Stimulated activated CD4-positive, alpha-beta T cell treated with anti-CD3 and anti-CD28 coated beads, Interleukin-12 subunit alpha, Interleukin-12 subunit beta, amount 100 ng/mL, for 48 hours (primary cell): ENCODE measurements at places on chromosomes 5 and 9.
A peak's percentile ranks its signal among the peaks of the same experiment; 100 is the strongest.

DNA sequence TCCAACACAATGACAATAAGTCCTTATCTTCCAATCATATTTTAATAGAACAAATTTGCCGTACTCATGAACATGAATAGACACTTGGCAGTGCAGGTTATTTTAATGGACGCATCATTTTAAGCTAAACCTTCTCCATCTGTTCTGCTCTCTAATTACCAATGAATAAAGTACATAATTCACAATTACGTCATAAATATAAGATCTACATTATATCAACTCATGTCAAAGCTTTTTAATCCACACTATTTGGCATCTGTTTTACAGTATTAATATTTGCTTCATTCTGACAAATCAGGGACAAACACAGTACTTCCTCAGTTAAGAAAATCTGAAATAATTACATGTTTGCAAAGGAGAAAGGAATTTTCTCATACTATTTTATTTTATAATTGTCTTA is 344.1 kb upstream of the DMAC1 start:
- no peak for DNase-seq

- no peak for DNase-seq
Measured at GRCh38 chr9:133654736-133655657, 18.8 kb downstream of the DBH start.

GRCh38 chr9:91500509-91501014 is 76.9 kb upstream of the NFIL3 start:
- DNase-seq = peak; percentile 17

DNA sequence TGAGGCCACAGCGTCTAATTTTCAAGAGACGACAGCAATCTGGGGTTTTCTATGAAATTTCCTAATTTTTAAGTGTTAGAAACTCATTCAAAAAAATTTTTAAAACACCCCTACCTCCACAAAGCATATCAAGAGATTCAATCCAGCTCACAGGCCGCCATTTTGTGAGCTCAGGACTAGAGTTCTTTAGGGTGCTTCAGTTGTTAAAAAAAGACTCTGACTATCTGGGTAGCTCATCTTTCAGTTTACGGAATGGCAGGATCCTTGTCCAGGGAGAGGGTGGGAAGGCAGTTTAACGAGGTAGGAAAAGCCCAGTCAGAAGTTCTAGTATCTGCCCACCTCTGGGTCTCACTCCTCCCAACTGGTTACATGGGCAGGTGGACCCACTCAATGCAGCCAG is 43.1 kb downstream of the CAMK2A start:
- DNase-seq = no peak

- no peak for DNase-seq
Measured at GRCh38 chr9:14687042-14687719, 6.1 kb downstream of the ZDHHC21 start.

DNA sequence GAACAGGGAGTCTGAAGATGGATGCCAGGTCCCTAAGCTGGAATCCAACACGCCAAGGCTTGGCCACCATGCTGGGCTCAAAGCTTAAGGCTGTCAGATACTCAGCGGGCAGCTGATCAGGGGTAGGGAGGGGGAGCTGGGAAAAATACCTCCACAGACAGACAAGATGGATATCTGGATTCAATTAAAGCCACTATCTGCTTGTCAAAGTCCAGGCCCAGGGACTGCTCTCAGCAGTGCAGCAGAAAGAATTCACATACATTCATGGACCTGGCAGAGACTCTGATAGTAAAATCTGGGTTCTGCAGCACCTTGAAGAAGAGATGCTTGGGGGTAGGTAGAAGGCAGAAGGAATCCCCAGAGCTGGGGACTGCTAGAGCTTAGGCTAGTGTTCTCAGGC is 3.2 kb upstream of the RPP25L start:
- no peak for DNase-seq

GRCh38 chr5:180433032-180433422 is 61.2 kb upstream of the CNOT6 start:
- no peak for DNase-seq

- DNase-seq = no peak
Measured at GRCh38 chr9:93416530-93417235, 34.8 kb upstream of the FAM120A start.

- DNase-seq = no peak
Measured at GRCh38 chr5:177545487-177546257, 8.7 kb downstream of the FAM193B start.

- no peak for DNase-seq
Measured at GRCh38 chr9:127358023-127358535, 38.9 kb upstream of the SLC2A8 start.

DNA sequence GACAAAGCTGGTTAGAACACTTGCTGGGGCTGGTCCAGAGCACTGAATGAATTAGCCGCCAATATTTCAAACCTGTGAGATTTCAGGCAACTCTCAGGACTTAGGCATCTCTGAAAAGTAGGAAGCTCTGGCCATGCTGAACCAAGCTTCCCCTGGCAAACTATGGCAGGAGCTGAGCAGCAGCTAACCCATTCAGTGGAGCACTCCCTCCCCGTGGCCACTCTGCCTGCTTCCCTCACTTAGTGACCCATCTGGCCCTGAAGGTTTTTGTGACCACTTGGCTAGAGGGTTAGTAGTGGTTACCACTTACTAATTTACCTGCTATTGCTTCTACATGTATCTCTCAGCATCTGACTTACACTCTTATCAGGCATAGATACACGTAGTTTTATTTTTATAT is 25.5 kb downstream of the FOXI1 start:
- no peak for DNase-seq

DNA sequence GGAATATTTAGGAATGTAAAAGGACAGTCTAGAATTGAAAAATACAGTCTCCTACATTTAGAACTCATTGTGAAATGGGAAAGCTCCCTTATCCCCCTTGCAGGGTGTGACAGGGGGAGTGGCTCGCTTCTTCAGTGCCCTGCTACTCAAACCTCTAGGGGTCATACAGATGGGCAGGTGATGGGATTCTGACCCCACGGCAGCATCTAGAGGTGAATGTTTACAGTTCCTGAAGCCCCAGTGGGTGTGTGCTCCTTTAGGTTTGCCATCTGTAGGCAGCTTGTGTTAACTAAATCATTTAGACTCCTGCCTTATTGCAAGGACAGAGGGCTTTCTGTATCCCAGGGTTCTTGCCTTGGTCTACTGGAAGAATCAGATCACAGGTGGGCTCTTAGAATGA is 271.0 kb upstream of the MPDZ start:
- no peak for DNase-seq

- DNase-seq = no peak
Measured at GRCh38 chr5:33582417-33582816, 141.7 kb downstream of the TARS1 start.

DNA sequence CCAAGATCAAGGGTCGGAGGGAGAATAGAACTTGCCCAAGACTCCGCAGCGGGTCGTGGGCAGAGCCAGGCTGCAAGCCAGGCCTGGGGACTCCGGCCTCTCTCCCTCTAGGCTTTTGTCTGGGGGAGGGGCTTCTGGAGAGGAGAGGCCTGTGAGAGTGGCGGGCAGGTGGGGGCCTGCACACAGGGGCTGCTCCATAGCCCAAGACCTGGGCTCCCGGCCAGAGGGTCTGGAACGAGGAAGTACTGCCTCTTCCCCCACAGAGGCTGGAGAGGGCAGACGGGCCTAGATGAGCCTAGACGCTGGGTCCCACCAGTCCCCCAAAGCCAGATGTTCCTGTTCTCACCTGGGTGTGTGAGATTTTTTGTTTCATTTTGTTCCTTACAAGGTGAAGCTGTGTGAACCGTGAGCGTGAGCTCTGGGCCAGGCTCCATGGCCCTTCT is 5.2 kb upstream of the ST6GALNAC6 start:
- DNase-seq = no peak

GRCh38 chr5:4198461-4198860 is 602.8 kb downstream of the IRX1 start:
- no peak for DNase-seq

DNA sequence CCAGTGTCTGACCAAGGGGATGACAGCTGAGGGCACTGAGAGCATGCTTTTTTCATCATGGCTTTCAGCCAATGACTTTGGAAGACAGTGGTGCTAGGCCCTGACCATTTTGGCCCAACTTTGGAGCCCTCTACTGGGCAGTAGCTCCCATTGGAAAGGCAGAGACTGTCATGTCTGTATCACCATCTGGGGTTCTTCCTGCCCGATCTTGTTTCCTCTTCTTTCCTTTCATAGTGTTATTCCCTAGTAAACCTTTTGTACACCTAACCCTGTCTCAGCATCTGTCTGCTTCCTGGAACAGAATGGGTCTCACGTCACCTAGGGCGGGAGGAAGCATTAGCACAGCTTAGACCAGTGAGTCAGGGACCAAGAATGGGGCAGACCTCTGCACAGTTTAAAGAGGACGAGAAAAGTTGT is 97.4 kb upstream of the MAST4 start:
- no peak for DNase-seq

GRCh38 chr5:851076-851475 is 290 bp upstream of the ZDHHC11 start:
- DNase-seq = no peak

DNA sequence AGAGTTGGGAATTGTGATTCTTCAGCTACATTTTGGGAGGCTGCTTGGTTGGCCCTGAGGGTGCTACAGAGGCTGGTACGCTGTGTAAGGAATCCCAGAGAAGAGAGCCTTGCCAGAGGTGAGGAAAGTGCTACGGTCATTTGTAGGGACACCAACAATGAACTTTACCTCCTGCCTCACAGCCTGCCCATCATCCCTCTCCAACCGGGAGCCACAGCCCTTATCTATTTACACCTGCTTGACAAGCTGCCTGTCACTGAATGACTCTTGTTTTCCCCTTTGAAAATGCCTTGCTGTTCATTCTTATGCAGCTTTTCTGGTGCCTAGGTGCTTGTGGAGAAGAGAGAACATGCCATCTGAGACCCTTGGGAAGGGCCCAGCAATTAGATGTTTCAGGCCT is 110.8 kb downstream of the PCSK1 start:
- no peak for DNase-seq

GRCh38 chr5:142833517-142834449 is 63.6 kb downstream of the ARHGAP26 start:
- DNase-seq = no peak

DNA sequence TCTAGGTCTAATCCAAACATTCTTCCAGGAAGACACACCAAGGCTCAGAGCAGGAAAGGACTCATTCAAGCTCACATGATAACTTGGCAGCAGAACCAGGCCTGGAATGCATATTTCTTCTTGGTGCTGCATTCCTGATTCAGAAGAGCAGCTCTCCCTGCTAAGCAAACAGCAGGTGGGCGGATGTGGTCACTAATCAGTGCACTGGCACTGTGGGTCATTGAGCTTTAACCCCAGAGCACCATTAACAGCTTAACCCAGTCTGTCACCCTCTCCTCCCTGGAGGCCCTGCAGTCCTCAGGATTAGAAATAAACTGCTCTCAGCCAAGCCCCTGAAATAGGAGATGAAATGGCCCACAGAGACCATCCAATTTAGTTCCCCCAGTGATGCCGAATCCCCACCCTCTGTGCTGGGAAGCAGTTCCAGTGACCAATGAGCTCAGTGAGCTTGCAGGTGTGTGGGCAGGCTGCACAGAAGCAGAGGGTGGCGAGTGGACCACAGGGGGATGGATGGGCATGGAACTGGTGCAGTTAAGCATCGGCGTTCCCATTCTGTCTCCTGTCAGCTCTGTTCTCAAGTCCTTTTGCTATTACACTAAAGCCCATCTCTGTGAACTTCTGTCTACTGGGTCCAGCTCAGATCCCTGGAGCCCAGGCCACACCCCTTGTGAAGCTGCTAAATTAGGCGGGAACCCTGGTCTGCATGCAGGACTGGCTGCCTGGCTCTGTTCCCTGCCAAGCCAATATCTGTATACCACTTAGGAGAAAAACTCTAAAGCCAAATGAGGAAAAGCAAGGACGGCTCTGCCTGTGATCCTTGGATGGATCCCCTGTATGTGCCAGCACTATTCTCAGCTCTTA is 16.6 kb upstream of the MEGF9 start:
- DNase-seq = no peak

GRCh38 chr5:68261569-68262065 is 46.1 kb downstream of the PIK3R1 start:
- no peak for DNase-seq

- DNase-seq = no peak
Measured at GRCh38 chr5:166529200-166529599, 1762.2 kb upstream of the WWC1 start.

DNA sequence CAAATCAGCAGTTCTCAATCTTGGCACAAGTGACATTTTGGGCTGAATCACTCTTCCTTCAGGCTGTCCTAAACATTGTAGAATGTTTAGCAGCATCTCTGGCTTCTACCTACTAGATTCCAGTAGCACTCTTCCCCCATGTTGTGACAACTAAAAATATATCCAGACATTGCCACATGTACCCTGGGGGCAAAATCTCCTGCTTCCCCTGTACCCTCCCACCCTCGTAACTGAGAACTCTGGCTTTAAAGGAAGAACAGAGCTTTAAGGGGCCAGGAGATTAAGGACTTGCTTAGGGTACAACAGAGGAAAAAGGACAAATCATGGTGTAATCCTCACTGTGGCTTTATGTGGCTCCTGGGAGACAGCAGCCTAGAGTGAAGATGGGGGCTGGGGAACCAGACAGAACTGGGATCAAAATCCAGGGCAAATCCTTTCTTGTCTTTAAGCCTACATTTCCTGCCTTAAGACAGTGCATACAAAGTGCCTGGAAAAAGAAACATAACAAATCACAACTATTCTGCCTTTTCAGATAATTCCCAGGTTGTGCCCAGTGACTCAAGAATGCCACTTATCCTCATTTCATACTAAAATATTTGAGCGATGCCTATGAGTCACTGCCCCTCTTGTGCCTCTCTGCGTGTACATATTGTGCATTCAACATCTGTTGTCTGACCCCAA is 109.3 kb downstream of the DAPK1 start:
- no peak for DNase-seq

- DNase-seq = no peak
Measured at GRCh38 chr9:15203581-15203980, 103.4 kb downstream of the TTC39B start.

DNA sequence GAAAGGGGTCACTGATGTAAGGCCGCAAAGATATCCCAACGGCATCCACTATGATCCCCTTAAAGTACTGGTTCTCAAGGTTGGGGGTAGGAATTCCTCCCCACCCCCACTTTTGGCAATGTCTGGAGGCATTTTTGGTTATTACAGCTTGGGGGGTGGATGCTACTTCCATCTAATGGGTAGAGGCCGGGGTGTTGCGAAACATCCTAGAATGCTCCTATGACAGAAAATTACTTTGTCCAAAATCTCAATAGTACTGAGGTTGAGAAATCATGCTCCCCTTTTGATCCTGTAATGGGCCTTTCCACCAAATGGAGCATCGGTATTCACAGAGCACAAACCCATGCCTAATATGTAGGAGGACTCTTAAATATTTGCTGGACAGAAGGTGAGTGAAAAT is 20.8 kb upstream of the TCERG1 start:
- DNase-seq = no peak
